SK-N-SH (cell line): ENCODE measurements at places on chromosomes 3 and 15. TPM values are rescaled to one million over a fixed set of nuclear protein-coding genes. Genes with fewer than 3 reads are reported as not detected.
A peak's percentile ranks its signal among the peaks of the same experiment; 100 is the strongest.

The PRR20G gene
- polyA plus RNA-seq = not detected in 2 replicates

DNA sequence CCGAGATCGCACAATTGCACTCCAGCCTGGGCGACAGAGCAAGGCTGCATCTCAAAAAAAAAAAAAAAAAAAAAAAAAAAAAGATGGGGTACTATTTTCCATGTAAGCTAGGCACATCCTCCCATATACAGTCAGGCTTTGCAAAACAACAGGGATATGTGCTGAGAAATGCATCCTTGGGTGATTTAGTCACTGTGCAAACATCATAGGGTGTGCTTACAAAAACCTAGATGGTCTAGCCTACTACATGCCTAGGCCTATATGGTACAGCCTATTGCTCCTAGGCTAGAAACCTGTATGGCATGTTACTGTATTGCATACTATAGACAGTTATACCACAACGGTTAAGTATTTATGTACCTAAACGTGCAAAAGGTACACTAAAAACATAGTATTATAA is 75.0 kb downstream of the TTBK2 start:
- no peak for DNase-seq
- H3K4me1 ChIP-seq = no peaks in the 10 kb centered on the region
- no peak overlapping the region for H3K27ac ChIP-seq
- H3K27me3 ChIP-seq = no peaks in the 10 kb centered on the region
- H3K4me3 ChIP-seq = no peak overlapping the region

DNA sequence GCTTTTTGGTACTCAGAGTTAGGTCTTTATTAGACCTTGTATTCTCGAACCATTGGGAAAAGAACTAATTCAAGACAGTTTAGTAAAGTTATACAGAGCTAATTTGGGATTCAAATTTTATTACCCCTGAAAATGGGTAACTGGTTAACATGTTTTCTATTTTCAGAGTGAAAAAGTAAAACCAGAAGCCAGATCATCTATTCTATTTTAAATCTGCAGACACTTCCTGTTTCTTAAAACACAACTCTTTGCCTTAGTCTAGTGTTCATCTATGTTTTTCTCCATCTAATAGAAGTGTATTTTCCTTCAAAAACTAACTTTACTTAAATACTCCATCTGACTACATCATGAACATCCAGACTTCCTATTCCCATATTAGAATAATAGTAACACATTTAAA is 113.4 kb downstream of the CCNL1 start:
- H3K4me3 ChIP-seq = no peak overlapping the region
- H3K4me1 ChIP-seq = no peaks in the 10 kb centered on the region
- no peaks in the 10 kb centered on the region; the same call in 1 of the 2 replicates for H3K27me3 ChIP-seq

The LRRK1 gene
- polyA plus RNA-seq = 6.5 and 6.9 TPM in 2 replicates

DNA sequence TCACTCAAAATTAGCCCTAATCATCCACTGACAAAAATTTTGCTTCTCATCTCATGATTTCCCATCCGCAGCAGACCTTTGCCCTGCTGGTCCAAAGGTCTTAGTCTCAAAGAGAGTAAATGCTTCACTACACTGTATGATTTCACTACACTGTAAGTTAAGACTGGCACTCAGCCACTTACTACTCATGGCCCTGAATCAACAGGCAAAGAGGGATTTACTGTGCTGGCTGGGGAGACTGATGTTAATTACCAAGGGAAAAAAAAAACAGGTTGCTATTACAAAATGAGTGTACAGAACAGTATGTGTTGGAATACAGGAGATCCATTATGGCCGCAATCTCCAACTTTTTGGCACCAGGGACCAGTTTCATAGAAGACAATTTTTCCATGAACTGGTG is 214.8 kb downstream of the ZMAT3 start:
- no peaks in the 10 kb centered on the region for H3K27me3 ChIP-seq
- H3K27ac ChIP-seq = no peak overlapping the region
- DNase-seq = no peak

DNA sequence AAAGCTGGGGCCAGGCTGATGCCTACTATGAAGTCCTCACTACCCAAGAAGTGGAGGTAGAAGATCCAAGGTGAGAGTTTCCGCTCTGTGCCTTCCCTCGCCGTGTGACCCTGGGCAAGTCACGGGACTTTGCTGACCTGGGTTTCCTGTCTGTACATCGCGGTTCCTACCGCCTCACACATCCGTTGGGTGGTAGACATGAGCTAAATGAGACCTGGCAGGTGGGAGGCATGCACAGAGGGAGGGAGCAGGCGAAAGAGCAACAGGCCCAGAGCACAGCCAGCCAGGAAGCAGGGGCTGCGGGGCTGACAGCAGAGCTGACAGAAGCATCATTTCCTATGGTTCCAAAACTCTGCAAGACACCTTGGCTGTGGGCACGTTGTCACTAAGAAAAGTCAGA is 157.3 kb upstream of the BHLHE40 start:
- no peak overlapping the region for H3K4me3 ChIP-seq
- peaks cover 6% of the 10 kb centered on the region; the same call in 1 of the 2 replicates for H3K4me1 ChIP-seq
- peaks cover 3% of the 10 kb centered on the region for H3K36me3 ChIP-seq
- H3K27ac ChIP-seq = no peak overlapping the region

DNA sequence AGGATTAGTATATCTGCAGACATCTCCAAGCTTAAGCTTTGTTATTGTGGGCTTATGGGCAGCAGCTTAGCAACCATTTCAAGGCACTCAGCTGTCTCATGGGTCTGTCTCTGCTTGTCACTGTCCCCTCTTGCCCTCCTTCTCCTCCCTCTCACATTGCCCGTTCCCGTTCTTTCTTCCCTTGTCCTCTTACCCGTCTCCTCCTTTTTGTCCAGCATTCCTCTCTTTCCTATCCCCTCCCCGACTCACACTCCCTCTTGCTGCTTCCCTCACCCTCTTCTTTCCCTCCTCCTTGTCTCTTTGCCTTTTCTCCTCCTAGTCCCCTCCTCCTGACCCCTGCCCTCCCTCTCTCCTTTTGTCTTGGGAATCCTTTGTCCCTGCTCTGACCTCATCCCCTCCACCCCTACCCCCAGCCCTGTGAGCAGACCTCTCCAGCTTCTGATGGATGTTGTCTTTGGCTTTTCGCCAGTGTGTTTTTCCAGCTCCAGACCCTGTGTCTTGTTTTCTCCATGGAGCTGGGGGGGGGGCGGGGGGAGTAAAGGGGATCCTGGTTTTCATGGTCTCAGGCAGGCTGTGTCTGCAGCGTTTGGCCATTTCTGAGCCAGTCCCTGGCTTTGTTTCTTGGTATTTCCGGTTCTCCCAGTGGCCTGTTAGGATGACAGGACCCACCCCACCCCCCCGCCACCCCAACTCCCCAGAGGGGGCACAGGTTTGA is 47.9 kb upstream of the TRAK1 start:
- H3K27ac ChIP-seq = peak overlapping the region; percentile 92
- DNase-seq = peak; percentile 88
- no peaks in the 10 kb centered on the region for H3K27me3 ChIP-seq
- peaks cover 25% of the 10 kb centered on the region for H3K4me1 ChIP-seq
- peak overlapping the region; percentile 10; the same call in 1 of the 2 replicates for H3K4me3 ChIP-seq

DNA sequence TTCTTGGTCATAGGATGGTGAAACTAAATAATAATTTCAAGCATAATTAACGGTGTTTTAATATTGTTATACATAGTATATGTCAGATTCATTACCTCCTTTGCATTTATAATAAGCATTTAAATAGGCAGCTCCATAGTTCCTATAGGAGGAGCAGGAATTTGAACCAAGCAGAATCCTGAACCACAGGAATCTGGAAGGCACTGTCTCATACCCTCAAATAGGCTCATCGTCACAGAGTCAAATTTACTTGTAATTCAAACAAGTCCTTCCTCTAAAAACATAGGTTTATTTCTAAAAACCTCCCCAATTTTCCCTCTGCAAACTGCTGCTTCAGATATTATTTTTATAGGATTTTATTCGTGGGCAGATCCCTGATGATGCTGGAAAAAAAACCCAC is 376.3 kb upstream of the ARHGEF26 start:
- no peaks in the 10 kb centered on the region for H3K36me3 ChIP-seq
- H3K27me3 ChIP-seq = no peaks in the 10 kb centered on the region
- no peak overlapping the region for H3K27ac ChIP-seq
- no peak for DNase-seq
- H3K4me1 ChIP-seq = no peaks in the 10 kb centered on the region; the same call in 1 of the 2 replicates

The UACA gene
- polyA plus RNA-seq = 35.9 and 57.1 TPM in 2 replicates

The ADAMTS17 gene
- polyA plus RNA-seq = not detected in 2 replicates

DNA sequence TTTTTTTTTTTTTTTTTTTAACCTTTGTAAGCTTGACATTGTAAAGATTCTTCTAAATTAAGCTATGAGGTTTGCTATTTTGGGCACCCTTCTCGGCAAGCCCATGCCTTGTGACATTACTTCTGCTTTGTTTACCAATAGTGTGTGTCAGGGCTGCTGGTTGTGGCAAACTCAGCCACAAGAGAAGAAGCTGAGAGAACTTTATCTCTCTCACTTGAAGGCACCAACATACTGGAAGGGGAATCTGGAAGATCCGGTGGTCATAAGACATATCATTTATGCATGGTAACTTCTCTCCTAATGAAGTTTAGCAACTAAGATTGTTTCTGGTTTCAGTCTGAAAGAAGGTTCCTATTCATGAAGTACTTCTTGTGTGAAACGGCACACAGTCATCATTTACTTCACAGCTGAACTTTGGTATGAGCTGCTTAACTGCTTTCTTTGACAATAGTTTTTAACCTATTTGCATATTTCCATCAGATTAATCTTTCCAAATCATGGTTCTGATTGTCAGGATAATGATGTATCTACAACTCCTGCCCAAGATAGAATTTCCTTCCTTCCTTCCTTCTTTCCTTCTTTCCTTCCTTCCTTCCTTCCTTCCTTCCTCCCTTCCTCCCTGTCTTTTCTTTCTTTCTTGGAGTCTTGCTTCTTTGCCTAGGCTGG is 189.3 kb downstream of the NFKBIZ start:
- no peak overlapping the region for H3K27ac ChIP-seq
- DNase-seq = no peak
- H3K36me3 ChIP-seq = no peaks in the 10 kb centered on the region
- H3K4me1 ChIP-seq = no peaks in the 10 kb centered on the region
- H3K27me3 ChIP-seq = no peaks in the 10 kb centered on the region
- no peak overlapping the region for H3K4me3 ChIP-seq

The TRPM1 gene
- polyA plus RNA-seq = not detected in 2 replicates

The CEMIP gene
- polyA plus RNA-seq = 27.8 and 30.8 TPM in 2 replicates

GRCh38 chr3:160003520-160004128 is 15.0 kb downstream of the IL12A start:
- H3K27ac ChIP-seq = no peak overlapping the region
- H3K36me3 ChIP-seq = no peaks in the 10 kb centered on the region
- H3K4me1 ChIP-seq = peaks cover 11% of the 10 kb centered on the region
- DNase-seq = peak; percentile 57

GRCh38 chr3:4846543-4846942 is 132.7 kb upstream of the BHLHE40 start:
- no peak for DNase-seq
- H3K36me3 ChIP-seq = no peaks in the 10 kb centered on the region
- no peak overlapping the region for H3K27ac ChIP-seq
- H3K4me1 ChIP-seq = no peaks in the 10 kb centered on the region
- H3K4me3 ChIP-seq = no peak overlapping the region

The PLSCR5 gene
- not detected in 2 replicates for polyA plus RNA-seq

DNA sequence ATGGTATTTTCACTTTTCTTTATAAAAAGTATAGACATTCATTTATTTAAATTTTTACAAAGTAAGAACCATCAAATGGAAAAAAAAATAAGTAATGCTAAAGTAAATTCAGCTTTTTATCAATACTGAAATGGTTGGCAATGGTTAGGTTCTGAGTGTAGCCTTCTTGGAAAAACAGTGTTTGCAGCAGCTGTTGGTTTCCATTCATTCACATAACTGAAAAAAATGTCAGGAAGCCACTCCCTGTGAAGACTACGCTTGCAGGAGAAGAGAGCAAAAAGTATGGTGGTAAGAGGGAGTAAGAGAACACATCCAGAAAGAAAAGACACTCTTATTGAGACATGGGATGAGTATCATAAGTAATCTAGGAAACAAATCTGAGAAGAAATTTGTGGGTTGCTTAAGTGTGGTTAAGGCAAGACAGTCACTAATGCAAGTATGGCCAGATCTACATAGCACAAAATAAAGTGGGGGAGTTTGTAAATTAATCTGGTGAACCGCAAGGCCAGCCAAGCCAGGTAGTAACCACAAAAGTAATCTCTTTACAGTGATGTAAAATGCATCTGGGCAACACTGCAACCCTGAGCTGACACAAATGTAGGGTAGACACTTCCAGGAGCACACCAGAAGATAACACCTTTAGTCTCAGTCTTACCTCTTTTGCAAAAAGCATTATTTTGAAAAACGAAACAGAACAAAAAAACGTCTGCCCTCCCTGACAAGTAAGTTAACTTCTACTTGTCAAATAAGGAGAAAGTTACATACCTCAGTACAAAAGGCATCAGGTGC is 133.7 kb downstream of the IGSF11 start:
- no peaks in the 10 kb centered on the region for H3K36me3 ChIP-seq
- DNase-seq = no peak
- no peak overlapping the region for H3K27ac ChIP-seq
- H3K4me3 ChIP-seq = no peak overlapping the region

- no peaks in the 10 kb centered on the region for H3K27me3 ChIP-seq
- H3K36me3 ChIP-seq = no peaks in the 10 kb centered on the region
- no peaks in the 10 kb centered on the region for H3K4me1 ChIP-seq
- no peak overlapping the region for H3K4me3 ChIP-seq
- no peak overlapping the region for H3K27ac ChIP-seq
- DNase-seq = no peak
Observed at GRCh38 chr3:32794487-32795308, 23.1 kb upstream of the TRIM71 start.

The IMPG2 gene
- 0.03 and 0.10 TPM in 2 replicates for polyA plus RNA-seq

DNA sequence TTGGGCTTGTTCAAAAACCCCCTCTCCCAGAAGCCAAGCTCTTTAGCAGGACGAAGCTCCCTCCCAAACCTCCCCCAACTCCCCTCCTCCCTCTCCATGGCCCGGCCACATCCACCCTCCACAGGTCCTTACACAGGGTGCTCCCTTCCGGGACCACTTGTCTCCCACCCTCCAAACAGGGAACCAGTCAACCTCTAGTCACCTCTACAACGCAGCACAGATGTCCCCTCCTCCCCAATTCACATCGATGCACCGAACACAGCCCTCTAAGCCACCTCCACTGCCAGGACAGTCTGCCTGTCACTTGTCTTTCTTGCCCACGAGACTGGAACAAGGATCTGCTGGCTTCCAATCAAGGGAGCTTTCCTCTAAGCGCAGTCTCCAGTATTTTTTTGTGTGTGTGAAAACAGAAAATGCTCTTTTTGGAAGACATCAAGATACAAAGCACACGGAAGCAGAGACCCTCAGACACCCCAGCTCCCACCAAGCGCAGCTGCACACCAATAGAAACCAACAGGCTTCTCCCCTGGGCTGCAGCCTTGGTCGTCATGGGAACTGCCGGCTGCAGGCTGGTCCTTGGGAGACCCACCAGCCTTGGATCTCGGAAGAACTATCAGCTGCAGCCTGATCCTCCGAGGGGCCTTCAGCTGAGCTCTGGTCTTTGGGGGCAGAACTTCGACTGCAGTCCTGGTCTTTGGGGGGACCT is 26.5 kb downstream of the IQSEC1 start:
- DNase-seq = no peak
- no peaks in the 10 kb centered on the region for H3K36me3 ChIP-seq
- H3K27ac ChIP-seq = peak overlapping the region; percentile 11; the same call in 1 of the 2 replicates
- no peaks in the 10 kb centered on the region for H3K4me1 ChIP-seq

GRCh38 chr3:120449701-120450599 is 842 bp downstream of the FSTL1 start:
- peaks cover 31% of the 10 kb centered on the region for H3K4me1 ChIP-seq
- peaks cover 42% of the 10 kb centered on the region for H3K36me3 ChIP-seq
- no peaks in the 10 kb centered on the region for H3K27me3 ChIP-seq
- peak; percentile 22 for DNase-seq
- H3K4me3 ChIP-seq = peak overlapping the region; percentile 69
